Mucosa of gallbladder (tissue), 1 donor: ENCODE measurements at places on chromosomes 6 and 20.

DNA sequence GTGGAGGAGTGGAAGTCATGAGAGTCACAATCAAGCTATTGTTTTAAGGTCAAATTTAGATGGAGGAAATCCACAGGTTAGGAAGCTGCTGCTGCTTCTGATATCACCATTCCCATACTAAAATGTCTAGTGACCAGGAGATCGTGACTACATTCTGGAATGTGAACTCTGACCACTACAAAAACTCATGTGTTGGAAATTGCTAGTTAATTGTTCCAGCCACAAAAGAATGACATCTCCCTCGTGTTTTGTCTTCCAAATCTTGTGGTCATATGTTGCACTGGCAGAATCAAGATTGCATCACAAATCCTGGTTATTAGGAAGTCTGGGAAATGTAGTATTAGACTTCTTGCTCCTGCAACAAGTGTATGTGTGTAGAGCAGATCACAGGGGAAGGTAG, 441.9 kb downstream of the CD109 start:
- DNase-seq, result no peak

GRCh38 chr6:106082735-106083398, 3.3 kb upstream of the PRDM1 start:
- no peak for DNase-seq

GRCh38 chr6:24006254-24006653, 119.8 kb upstream of the NRSN1 start:
- DNase-seq, result no peak

- DNase-seq, result no peak
These were observed 306.3 kb downstream of the PHF3 start for GRCh38 chr6:63941747-63942470.

DNA sequence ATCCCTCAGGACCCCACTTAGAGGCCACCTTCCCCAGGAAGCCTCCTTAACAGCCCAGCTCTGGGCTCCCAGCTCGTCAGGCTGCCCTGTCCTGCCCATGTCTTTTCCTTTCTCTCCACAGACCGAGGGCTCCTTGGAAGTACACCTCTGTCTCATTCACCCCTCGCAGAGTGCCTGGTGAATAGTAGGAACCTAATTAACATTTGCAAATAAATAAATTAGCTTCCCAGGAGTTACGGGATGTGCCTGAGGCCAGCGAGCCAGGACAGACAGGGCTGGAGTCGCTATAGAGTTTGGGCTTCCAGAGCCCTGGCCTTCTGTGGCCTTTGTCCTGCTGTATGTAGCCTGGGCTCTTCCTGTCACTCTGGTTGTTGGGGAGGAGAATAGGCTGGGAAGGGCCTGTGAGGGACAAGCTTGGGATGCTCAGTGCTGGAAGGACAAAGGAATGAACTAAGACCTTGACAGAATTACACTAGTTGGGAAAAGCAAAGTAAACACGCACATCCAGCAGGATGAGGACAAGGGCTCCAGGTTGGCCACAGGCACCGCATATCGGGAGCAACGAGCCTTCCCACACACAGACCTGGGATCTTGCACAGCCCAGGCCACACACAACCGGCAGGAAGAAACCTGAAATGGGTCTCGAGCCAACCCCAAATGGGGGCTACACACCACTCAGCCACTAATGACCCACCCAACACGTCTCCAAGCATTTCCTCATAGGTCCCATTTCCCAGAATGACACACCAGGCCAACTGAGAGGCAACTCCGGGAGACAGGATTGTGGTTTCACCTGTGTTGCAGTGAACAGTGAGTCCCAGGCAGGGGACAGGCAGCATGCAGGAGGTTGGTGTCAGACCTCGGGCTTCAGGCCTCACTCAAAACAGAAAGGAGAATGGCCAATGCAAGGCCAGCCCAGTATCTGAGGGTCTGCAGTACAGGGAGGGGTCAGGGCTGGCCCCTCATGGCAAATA, 9.7 kb downstream of the MAP1LC3A start:
- no peak for DNase-seq

DNA sequence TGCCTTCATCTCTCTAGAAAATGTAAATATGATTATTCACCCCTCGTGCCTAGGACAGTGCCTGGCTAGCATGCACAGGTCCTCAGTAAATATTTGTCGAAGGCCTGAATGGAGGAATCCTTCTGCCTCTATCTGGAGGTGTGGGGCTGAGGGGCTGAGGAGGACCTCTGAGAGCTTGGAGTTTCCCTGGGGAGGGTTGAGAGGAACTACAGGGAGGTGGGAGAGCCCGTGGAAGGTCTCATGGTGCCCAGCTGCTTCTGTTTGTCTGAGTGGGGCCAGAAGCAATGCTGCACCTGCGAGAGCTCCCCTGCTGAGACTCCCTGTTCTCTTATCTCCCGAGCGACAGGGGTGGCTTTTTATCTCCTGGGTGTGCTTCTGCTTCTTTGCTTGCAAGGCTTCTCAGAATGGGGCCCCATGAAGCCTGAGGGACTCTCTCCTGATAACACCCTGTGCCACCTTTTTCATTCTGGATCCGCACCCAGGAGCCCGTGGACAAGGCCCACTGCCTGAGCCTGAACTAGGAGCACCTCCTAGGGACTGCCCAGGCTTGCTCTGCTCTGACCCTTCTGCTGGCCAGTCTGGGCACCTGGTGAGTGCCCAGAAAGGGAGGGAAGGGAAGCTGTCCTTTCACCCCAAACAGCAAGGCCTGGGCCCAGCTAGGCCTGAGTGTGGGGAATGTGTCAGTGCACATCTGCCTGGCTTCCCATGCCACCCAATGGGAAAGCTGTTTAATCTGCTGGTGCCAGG, 2.4 kb downstream of the SLC29A1 start:
- DNase-seq, result no peak

DNA sequence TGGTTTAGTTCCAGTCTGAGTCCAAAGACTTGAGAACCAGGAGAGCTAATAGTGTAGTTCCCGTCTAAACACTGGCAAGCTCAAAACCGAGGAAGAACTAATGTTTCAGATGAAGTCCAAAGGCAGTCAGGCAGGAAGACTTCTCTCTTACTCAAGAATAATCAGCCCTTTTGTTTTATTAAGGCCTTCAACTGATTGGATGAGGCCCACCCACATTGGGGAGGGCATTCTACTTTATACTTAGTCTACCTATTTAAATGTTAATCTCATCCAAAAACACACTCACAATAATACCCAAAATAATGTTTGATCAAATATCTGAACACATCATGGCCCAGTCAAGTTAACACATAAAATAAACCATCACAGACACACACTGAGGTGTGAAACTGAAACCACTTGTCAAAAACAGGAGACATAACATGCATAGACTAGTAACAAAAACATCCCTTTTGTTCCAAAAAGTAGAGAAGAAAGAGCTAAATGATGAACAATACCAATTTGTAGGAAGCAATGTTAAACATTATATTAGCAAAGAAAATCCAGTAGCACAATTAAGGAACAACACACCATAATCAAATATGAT, 50.2 kb upstream of the SENP6 start:
- DNase-seq, result no peak

- DNase-seq, result peak; percentile 78
These were observed at the start of gene DSP for GRCh38 chr6:7541175-7542064. DSP (plus strand) TSS chr6:7541671; CDS start chr6:7541916, 245 bp downstream.

DNA sequence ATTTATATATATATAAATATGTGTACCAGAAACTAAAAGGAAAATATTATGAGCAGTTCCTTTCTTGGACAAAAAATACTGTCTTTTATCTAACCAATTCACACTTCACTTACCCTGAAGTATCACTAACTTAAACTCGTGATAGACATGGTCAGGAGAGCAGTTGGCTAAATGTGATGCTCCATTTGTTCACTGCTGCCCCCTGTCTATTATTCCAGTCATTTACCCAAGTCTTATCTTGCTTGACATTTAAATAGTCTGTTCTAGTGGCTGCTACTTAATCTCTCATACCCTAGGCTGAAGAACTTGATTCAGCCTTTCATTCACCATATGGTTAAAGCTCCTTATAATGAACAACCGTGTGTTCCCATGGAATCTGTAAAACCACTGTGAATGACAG, 789.6 kb upstream of the EYS start:
- no peak for DNase-seq
